ENCODE measurements at places on chromosomes 2 and 18.

- no peak for DNase-seq
These were observed 16.2 kb downstream of the MSH6 start for GRCh38 chr2:47799031-47799609.

- no peak for DNase-seq
These were observed 29.8 kb upstream of the MRPL33 start for GRCh38 chr2:27741673-27742072.

GRCh38 chr2:48345176-48345575 is 184.8 kb upstream of the STON1 start:
- DNase-seq = no peak

GRCh38 chr2:27489118-27489497 is 435 bp downstream of the IFT172 start:
- DNase-seq = no peak

DNA sequence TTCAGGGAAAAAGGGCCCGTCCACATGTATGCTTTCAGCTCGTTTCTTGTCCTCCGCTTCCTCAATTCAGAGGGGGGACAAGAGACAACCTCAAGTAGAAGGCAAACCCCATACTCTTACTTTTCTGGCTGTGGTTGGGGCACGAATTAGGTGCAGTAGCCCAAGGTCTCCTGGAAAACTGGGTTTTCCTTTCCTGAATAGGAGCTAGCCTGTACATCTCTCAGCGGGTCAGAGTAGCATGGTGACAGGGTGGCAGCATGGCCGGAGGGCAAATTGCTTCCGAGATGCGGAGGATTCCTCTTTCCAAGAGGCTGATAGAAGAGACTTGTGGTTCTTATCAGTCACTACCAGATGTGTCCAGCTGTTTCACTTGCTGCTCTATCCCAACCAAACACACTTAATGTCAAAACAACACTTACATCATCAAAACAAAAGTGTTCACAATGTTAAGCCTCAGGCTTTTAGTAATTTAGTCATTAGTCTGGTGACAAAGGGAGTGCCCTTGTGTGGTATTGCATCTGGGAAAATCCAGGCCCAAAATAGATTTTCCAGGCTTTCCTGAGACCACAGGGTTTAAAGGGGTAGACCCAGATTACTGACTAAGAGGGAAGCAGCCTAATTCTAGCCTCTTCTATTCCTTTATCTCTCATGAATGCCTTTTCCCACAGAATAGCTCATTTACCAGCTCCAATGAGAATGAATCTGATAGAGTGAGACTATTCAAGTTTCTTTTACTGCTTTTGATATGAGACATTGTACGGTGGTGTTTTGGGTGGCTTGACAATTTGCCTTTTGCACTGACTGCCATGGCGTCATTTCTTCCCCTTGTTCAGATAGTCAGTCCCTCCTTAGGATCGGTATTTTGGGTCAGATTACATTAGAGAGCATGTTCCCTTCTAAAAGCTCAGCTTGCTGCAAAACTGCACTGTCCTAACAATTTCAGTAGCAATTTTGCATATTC is 162.0 kb downstream of the LTBP1 start:
- DNase-seq = no peak

DNA sequence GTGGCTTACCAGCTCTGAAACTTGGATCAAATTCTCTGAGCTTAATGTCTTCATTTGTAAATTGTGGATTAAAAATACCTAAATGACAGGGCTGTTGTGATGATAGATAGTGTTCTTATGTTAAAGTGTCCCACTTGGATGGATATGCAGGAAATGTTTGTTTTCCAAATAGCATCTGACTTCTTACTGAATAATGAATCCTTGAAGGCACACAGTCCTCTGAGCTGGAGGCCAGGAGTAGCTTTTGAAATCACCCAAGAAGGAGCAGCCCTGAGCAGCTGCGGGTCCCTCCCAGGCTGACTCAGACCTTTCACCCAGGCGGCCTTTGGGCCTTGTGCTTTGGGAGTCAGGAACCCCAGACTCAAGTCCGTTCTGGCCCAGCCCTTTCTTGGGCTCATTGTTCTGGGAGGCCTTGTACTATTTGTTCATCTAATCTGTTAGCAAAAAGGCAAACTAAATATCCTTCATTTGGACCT is 173.0 kb upstream of the GATA6 start:
- no peak for DNase-seq

DNA sequence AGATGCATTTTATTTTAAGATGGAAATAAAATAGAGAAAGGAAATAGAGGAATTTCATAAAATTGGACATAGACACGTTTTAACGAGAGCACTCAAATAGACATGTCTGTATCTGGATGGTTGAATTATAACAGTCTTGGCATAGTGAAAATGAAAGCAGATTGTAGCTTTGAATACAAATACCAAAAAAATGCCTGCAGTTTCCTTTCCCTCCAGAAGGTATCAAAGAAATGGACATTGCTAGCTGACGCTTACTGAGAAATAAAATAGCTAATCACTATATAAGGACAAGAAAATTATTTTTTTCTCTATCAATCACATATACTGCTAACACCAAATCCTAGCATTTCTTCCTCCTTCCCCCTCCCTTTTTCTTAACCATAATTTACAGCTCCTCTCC is 11.4 kb upstream of the MAPRE2 start:
- DNase-seq = no peak

GRCh38 chr18:11897781-11898180 is 10.3 kb downstream of the MPPE1 start:
- no peak for DNase-seq

DNA sequence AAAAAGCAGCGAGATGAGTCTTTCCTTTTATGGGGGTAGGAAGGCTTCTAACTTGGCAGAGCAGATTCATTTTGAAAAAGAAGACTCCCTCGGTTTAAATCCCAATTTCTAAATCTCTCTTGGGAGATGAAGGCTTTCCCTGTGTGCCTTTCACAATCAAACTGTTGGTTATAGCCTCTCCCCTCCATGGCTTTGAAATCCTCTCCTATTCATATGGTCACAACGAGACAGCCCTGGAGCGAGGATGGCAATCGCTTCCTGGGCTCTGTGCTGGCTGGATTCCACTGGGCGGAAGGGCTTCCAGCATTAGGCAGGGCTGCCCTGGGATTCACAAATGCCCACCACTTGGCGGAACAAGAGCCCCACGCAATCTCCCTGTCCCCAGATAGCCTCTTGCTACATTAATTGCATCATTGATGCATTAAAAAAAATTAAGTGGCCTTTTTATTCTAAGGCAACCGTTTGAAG is 1.6 kb downstream of the CAVIN2 start:
- no peak for DNase-seq

DNA sequence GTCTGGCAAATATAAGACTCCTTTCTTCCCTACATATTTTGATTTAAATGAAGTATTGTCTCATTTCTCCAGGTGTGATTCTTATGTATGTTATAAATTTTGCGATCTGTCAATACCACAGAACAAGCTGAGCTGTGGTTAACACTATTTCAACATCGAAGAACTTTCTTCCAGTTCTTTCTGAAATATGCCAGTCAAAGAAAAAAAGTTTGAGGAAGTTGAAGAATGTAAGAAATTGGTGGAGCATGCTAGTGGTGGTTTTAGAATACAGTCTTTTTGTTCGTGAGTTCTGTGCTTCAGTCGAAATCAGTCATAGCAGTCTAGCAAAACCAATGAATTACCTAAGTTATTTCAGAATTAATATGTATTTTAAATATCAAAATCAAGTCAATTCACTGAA is 8.6 kb upstream of the COBLL1 start:
- DNase-seq = no peak

- DNase-seq = no peak
These were observed 31.4 kb downstream of the ATOH8 start for GRCh38 chr2:85785027-85785822.

DNA sequence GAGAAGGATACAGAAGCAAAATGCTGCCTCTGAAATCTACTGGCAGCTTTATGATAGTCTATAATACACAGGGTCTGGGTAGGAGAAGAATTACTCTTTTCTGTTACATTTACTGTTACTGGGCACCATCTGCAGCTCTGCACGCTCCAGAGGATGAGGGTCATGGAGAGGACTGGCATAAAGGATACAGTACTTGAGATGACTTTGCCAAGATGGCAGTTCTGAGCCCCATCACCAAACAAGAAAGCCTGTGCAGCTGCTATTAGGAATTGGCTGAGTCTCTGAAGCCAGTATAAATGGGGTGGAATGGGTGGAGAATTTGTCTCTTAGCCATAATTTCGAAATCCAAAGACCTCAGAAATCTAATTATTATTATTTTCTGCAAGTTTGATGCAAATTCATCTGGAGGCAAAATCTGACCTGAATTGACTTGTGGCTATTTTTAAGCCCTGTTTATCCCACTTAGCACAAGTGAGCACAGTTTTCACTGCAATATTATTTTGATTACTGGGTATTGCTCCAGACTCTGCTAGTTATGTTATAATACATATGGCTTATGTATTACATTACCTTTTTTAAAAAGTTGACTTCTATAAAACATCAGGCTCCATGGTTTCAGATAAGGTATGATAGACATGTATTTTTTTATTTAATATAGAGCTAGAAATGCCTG is 579.5 kb downstream of the MBD2 start:
- DNase-seq = no peak

GRCh38 chr2:236121546-236121945 is 46.6 kb downstream of the GBX2 start:
- DNase-seq = no peak

DNA sequence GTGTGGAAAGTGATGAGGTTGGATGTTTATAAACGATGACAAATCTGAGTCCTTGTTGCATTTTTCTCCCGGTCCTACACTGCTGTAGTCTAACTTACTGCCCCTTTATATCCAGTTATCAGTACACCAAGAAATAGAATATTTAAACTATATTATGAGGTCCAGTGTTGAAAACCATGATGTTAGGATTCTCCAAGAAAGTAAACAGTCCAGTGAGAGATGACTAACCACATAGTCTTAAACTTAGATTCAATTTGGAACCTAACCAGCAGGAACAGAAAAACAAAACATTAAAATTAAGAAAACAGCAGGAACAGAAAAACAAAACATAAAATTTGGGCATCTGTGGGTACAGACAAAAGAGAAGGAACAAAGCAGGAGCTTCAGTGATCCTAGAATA is 143.2 kb downstream of the TPGS2 start:
- no peak for DNase-seq

DNA sequence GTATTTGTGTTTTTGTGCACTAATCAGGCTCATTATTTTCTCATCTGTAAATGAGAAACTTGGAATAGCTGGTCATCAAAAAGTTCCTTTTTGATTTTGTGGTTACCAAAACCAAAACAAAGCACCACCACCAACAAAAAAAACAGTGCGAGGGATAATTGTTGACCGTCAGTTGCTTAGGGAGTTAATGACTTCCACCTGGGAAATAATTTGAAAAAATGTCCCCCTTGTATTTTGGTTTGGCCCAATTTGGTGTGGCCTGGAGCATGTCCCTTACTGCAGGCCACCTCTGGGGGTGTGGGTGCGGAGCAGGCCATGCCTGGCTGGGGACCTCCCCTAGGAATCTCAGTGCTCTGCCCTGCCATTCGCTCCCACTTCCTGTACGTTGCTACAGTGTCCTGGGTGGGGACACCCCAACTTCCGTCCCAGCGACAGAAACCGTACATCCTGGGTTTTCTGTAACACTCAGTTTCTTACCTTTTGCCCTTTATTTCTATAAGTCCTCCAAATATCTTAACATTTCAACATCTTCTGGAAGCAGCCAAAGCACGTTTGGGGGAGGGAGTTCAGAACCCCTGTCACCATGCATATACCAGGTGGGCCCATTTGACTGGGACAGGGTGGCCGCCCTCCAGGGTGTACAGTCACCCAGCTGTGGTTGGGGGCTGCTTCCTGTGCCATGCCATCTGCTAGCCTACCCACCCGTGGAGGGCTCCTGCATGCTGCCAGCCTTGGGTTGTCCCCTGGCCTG is 31.3 kb downstream of the NCK2 start:
- DNase-seq = no peak

GRCh38 chr2:44155666-44156446 is 12.8 kb upstream of the PPM1B start:
- no peak for DNase-seq

- peak; percentile 24 for DNase-seq
These were observed 111.3 kb downstream of the ESCO1 start for GRCh38 chr18:21489119-21489750.

- no peak for DNase-seq
These were observed 159.5 kb downstream of the L3MBTL4 start for GRCh38 chr18:6255116-6255705.

DNA sequence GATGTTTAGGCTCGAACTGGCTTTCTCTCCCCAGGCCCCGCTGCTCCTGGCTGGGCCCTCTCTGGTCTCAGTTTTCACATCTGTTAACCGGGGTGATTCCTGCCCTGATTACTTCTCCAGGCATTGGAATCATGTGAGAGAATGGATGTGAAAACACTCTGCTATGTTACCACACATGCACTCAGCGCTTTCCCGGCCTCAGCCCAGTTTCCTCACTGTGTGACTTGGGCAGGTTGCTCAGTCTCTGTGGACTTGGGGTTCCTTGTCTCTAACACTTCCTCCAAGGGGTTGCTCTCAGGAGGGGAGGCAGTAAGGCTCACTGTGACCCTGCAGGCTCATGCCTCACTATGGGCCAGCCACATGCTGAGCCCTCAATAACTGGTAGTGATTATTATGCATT is 230.4 kb upstream of the HS6ST1 start:
- no peak for DNase-seq

GRCh38 chr2:115635430-115635829 is 1193.0 kb downstream of the DPP10 start:
- DNase-seq = no peak

GRCh38 chr2:128594651-128594910 is 275.9 kb upstream of the HS6ST1 start:
- DNase-seq = no peak

DNA sequence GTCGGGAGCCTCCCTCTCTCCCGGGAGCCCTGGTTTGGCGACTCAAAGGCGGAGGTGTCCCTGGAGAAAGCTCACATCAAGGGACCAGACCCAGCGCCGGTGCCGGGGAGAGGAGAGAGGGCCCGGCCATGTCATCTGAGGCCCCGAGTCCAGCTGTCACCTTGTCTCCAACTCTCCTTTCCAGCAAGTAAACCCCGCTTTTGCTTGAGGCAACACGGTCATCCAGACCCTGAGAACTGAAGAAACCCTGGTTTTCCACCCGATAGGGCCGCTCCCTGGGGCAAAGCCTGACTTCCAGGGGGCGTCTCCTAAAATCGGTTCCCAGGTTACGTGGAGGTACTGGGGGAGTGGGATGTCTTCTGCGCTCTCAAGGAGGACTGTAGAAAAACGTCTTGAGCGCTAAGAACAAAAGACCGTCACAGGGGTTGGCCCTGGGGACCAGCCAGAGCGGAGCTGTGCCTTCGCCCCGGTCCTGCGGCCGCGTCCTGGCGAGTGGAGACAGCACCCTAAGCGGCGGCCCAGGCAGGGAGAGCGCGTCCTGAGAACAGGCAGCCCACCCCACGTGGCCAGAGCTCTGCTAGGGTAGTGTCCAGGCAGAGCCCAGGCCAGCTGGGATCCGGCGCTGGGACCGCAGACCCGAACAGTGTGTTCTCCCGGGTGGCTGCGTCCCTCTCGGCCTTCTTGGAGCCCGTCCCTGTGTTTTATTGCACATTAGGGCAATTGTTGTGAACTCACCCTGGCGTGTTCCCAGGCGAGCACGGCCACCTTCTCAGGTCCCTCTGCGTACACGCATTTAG is 55.7 kb downstream of the TMEM18 start:
- no peak for DNase-seq

- DNase-seq = no peak
These were observed 1126.7 kb downstream of the LRP1B start for GRCh38 chr2:141003967-141004657.

All from neural crest cell (in vitro differentiated cells).